ENCODE measurements at places on chromosomes 2 and 18. TPM values are rescaled to one million over a fixed set of nuclear protein-coding genes. Genes with fewer than 3 reads are reported as not detected.

The SPTBN1 gene
- total RNA-seq = 1,016 TPM

DNA sequence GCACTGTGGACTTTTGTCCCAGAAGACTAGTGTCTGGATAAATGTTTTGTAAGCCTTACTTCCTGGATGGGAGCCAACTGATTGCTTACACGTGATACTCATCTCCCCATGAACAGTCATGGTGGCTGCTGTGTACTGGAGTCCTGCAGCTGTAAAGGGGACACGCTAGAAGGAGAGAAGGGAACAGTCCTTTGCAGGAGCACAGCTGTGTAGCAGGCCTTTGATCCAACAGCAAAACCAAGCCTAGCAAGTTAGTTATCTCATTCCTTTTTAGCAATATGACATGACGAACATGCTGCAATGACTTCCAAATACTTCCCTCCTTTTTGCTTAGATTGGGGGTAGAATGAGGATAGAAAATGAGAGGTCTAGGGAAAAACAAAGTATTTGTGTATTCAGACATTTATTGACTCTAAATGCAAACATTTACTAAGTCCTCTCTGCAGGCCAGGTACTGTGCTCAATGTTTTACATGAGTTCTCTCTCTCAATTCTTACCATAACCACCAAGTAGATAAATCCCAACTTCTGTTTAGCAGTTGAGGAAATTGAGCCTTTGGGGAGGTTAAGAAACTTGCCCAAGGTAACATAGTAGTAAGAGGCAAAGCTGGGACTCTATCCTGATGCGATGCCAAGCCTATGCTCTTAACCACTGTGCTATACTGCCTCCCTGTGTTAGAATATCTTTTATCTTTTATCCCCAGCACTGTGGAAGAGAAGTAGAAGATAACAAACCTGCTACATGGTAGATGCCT is 55.4 kb upstream of the CD28 start:
- DNase-seq = no peak

GRCh38 chr18:31649449-31649848 is 34.9 kb downstream of the B4GALT6 start:
- no peak for DNase-seq

- no peak for DNase-seq
These were observed 141.3 kb upstream of the IL1R2 start for GRCh38 chr2:101850450-101850849.

GRCh38 chr18:46458472-46458871 is 198.5 kb downstream of the LOXHD1 start:
- no peak for DNase-seq

DNA sequence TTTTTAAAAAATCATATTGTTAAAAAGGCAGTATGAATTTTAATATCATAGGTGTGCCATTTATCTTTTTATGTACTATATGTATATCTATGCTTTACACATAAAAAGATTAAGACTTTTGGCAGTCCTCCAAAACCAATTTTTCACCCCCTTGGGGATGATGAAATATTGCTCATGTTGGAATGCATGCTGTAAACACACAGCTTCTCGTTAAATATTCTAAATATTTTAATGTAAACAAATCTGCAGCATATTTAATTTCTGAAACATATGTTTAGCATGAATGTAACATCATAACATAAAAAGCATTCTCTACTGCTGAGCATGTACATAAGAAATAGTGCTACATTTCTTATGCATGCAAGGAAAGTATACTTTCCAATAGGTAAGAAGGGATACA is 484.3 kb upstream of the LRATD1 start:
- DNase-seq = no peak

GRCh38 chr2:27086724-27087593 is at the start of gene KHK:
Gene KHK, plus strand, starts transcription at chr2:27086772. Its CDS starts 488 bp downstream, at chr2:27087260.
- DNase-seq = peak; percentile 77

All from sciatic nerve (tissue), 2 donors.